Choroid plexus epithelial cell (primary cell): ENCODE measurements at places on chromosomes 2 and 18.

GRCh38 chr18:69220529-69220928 lies 180.2 kb upstream of the DOK6 start:
- DNase-seq = no peak

GRCh38 chr18:14971461-14972185 lies 223.7 kb downstream of the ANKRD30B start:
- no peak for DNase-seq

DNA sequence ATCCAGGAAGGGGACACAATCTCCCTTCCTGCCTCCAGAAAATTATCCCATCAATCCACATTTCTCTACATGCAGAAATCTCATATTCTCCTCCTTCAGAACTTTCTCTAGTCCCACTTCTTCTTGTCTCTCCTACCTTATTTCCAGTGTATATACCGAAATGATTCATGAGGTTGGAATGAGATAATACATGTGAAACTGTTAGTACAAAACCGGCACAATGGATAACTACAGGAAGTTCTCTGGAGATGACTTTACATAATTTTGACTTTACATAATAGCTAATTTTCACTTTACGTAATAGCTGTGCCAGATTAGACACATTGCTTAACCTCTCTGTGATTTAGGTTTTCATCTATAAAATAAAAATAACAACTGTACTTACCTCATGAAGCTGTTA lies 801.3 kb downstream of the ERBB4 start:
- DNase-seq = peak; percentile 32

GRCh38 chr2:160431441-160431840 lies 62.2 kb downstream of the RBMS1 start:
- no peak for DNase-seq

DNA sequence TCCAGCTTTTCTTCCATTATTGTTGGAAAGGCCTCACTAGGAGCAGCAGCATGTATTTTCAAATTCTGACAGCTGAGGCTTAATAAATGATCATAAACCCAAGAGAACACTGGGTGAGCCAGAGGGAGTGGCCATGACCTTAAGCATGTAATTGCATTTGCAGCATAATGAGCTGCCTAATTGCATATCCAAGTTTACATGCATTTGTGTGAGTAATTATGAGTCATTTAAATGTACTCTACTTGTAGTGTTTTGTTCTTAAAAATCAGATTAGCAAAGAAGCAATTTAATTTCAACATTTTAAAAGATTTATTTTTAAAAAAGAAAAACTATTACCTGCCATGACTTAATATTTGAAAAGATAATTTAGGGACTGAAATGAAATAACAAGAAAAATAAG lies 74.8 kb downstream of the NOL10 start:
- no peak for DNase-seq

DNA sequence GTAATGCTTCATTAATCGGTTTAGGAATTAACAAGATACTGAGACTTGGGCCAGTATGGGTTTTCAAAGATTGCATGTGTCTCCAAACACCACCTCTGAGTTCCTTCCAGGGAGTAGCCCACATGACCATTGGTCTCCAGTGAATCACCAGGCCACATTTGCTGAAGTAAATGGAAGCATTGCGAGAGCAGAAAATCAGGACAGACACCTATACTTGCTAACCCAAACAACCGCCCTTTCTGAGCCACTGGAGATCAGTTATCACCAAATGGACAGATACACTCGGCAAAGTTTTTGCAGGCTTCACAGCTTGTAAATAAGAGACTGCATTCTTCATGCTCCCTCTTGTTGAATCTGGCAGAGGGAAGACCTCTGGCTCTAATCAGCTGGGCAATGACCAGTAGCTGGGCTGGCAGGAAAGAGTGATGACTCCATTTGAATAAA lies 40.9 kb downstream of the GATA6 start:
- DNase-seq = peak; percentile 68

DNA sequence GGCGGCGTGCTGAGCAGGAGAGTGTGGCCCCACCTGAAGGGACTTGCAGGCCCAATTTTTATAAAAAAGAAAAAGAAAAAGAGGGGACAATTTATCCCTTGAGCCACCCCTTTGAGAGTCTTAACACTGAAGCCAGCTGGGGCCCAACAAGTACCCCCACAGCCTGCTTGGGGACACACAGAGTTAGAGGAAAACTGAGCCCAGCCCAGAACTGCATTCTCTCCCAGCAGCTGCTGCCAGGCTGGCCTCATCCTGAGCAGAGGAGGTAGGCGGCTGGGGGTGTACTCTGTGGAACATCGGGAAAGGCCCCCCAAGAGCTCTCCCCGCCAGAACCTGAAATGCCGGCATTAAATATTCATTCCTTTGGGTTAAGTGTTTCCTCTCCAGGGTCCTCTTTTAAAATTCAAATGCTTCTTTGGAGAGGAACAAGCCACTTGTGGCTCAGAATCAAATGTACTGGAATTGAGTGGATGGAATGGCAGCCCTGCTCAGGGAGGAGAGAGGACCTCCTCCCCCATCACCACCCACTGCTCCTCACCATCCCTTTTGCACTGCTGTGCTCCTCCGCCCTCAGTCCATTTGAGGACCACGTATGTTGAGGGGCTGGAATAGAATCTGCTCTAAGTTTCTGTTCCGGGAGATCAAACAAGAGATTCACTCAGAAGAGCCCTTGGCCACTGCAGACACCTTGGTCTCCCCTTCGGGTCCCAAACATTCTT lies 45.6 kb downstream of the C1QL2 start:
- DNase-seq = no peak

GRCh38 chr2:190637281-190637734 lies 11.6 kb upstream of the NAB1 start:
- DNase-seq = peak; percentile 78

DNA sequence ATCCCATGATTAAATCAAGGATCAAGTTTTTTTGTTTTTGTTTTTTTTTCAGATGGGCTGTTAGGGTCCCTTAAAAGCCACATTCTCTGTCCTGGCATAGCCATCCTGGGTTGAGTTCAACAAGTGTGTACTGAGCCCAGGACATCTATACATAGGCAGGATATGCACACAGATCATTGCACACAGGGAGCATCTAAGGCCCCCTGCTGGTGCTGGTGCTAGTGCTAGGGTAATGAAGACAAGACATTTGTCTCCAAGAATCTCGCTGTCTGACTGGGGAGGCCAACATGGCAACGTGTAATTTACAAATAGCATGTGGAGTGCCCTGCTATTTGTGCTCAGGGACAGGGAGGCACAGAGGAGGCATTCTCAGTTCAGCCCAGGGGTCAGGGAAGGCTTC lies 124.5 kb downstream of the VAPA start:
- no peak for DNase-seq

DNA sequence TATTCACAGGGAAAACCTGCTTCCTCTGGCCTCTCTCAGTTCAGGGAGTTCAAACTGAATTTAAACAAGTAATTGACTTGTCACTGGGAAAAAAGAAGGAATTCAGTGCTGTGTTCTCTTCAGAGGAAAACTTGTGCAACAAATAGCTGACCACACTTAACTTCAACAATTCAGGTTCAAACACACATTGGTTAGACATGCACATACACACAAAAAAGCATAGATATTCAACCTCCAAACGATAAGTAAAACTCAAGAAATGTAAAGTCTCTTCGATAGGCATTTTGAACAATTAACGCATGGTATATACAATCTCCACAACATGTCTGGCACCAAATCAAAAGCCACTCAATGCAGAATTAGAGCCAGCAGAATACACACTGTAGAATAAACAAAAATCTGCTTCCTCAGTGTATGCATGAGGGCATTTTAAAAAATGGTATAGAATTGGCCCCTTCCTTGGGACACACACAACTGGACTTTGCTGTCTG lies 269.0 kb downstream of the TCF4 start:
- DNase-seq = peak; percentile 87

- no peak for DNase-seq
These were observed 43.1 kb upstream of the ENOSF1 start for GRCh38 chr18:755506-755905.

DNA sequence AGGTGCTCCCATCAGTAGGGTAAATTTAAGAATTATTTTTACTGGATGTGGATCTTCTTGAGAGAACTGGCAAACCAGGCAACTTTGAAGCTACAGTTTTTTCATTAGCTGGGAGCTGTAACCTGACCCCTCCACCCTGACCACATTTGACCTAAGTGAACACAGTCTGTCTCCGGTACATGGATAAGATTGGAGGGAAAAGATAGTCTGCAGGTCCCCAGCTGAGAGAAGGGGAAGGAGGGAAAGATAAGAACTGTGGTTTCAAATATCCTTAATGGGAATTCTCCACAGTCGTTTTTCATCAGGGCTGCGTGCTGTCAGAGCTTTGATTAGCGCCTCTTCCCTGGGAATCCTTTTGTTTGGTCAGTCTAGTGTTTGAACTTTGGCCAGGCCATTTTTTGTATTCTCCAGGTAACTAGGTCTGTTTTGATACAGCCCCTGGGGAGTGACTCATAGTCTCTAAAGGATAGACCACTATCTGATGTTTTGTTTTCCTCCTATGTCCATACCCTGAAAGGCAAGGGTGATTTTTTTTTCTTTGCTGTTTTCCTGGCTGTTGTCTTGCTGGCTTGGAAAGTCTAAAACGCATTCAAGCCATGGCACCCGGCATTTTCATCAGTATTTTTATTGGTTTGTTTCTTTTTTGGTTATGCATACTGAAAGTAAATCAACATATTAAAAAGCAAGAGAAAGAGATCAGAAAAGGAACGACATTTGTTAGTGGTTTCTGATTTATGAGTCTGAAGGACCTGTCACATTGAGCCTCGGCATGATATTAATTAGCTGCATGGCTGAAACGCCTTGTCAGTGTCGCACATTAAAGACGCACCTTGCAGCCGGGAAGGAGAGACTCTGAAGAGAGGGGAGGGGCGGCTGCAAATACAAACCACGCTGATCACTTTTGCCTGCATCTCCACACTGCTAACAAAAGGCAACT lies 183.4 kb upstream of the FN1 start:
- DNase-seq = peak; percentile 92

DNA sequence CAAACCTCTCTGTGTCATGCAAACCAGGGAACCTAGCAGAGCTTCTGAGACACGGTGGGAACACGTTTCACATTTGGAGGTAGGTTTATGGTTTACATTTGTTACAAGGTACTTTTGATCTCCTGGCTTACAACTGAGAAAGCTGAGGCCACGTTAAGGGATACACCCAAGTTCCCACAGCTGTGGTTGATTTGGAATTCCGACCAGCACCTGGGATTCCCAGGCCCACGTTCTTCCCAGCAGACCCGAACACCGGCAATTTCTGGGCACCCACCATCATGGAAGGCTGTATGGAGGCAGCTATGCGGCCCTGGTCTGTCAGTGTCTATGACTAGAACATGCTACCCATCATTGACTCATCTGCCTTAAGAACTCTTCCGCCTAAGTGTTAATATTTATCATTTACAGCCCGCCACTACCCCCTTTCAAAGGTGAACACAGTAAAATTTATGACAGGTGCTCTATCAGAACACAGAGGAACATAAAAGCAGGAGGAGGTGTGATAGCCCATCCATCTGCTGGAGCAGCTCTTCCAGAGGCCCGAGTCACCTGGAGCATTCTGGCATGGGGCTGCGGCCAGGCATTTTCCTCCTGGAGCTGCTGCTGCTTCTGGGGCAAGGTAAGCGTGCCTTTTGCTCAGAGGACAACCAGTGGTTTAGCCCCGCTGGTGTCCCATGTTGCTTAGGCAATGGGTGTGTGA lies at the start of gene PLB1:
Gene PLB1 (plus strand): TSS at position 510 of the 700 bp plus-strand sequence. CDS start 55 bp downstream, at position 565.
- no peak for DNase-seq

DNA sequence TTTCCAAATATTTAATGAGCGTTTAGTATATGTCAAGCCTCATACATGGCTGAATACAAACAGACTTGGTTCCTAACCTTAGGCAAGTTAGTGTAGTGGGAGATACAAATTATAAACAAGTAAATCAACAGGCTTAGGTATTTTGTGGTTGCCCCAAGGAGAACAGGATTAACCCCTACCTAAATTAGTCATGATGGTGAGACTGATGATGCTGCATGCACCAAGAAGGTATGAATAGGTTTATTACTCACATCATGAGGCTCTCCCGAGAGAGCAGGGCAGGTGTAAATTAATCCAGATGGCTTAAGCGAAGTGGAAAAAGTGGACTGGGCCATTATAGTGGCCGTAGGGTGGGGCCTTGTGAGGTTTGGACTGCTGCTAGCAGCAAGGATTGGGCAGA lies 118.1 kb upstream of the GCFC2 start:
- DNase-seq = no peak

GRCh38 chr2:224847961-224848850 lies 132.0 kb upstream of the CCDC195 start:
- peak; percentile 64 for DNase-seq

- no peak for DNase-seq
These were observed 364.2 kb downstream of the NYAP2 start for GRCh38 chr2:225763711-225764110.

DNA sequence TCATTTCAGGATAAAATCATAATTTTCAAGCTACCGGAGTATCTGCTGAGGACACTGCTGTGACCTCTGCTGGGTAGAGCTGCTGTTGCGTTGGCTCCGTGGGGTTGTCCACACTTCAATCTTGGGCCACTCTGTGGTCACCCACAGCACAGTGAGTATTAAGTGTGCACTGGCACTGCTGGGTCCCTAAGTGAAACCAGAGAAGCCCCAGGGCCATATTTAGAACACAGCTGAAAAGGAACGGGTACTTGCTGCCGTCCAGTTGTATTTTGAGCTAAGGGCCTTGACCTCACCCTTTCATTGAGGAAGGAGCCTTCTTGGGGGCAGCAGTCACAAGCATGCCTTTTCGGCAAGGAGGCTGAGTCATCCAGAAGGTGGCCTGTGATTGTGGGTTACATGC lies 10.1 kb downstream of the SLC9A4 start:
- DNase-seq = no peak

- no peak for DNase-seq
These were observed 21.7 kb downstream of the INHBB start for GRCh38 chr2:120367649-120368048.

DNA sequence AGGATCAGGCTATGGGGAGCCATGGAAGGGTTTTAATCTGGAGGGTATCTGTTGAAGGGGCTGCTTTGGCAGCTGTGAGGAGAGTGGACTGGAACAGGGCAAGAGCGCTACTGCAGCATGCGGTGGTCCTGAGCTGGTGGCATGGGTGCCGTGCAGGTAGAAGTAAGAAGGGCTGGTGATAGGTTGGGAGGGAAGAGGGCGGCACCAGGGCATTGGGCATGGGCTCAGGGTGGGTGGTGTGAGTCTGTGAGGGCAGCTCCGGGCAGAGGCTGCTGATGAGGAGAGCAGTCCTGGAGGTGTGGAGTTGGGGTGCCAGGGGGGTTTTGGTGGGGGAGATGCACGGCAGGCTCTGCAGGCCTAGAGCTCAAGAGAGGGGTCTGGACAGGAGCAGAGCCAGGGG lies 2.1 kb downstream of the ACTG2 start:
- no peak for DNase-seq
